Germinal center (tissue), 1 donor: ENCODE measurements at places on chromosomes 12 and 14.

GRCh38 chr14:101191101-101191720, 287.7 kb upstream of the RTL1 start:
- no peak for DNase-seq

DNA sequence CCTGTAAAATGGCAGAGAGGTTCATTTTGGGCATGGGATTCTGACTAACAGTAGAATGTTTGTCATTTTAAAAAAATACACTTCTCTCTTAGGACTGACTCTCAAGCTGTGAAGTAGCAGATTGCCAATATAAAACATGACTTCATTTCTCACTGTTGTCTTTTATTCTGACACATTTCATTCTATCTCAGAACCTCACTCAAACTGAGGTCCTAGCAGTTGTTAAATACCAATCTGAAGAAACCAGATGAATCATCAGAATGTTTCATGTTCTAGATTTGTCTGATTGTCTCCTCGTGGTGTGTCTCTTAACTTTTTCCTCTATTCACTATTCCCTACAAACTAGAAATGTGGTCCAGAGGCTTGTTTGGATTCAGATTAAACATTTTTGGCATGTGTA, 276.5 kb upstream of the NPAS3 start:
- DNase-seq, result no peak

DNA sequence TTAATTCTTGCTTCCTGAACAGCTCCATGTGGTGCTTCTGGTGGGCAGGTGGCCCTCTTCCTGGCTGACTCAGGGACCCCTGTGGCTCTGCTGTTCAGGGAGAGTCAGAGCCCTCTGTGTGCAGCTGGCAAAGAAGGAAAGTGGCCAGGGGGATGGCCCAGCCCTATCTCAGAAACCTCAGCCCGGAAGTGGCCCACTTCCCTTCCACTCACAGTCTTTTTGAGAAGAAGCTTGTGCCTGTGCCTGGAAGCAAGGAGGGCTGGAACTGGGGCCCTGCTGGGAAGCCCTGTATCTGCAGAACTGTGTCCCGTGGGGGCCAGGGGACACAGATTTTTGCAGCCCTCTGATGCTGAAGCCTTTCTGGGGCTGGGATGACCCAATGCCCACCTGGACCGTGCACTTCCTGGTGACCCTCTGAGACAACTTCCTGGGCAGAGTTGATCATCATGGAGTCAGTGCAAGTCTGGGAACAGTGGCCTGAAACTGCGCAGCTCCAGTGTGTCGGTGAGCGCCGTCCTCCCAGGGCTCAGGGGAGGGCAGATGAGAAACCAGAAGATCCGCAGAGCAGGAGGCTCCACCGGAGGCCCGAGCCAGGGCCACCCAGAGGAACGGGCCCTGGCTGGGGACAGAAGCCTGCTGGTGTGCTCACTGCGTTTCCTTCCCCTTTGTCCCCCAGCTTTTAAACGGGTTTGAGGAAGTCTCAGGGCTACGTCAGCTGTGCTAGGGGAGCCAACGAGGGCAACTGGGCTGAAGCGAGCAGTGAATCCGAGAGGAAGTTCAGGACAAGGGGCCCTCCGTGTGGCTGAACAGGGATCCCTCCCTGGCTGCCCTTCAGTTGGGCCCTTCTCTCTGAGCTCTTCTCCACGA, 217.4 kb upstream of the RTL1 start:
- DNase-seq, result peak; percentile 73

GRCh38 chr14:98501836-98502235, 770.2 kb downstream of the BCL11B start:
- no peak for DNase-seq

DNA sequence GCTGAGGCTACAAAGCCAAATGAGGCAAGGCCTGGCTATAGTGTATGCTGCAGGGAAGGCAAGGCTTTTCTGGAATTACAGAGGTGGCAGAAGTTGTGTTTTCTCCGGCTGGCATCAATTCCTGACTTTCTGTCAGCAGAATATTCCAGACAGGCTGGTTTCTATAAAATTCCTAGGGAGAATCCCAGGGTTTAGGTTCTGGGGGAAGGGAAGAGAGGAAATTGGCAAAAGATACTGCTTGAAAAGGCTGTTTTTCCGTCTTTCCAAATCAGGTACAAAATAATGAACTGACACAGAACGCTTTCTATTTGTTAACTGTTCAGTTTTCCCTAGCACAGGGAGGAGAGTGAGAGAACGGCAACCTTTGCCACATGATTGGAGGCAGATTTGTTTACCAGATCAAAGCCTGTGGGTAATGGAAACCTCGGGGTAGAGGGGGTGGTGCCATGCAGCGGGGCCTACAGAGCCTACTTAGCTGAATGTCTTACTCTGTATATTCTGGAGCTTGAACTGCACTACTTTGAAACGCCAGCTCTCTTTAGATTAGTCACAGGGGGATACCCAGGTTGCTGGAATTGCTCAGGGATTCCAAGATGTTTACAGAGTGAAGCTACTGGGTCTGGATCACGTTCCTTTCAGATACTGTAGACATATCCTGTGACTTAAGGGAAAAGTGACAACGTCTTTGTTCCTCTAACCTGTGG, 65.8 kb upstream of the DACT1 start:
- no peak for DNase-seq

DNA sequence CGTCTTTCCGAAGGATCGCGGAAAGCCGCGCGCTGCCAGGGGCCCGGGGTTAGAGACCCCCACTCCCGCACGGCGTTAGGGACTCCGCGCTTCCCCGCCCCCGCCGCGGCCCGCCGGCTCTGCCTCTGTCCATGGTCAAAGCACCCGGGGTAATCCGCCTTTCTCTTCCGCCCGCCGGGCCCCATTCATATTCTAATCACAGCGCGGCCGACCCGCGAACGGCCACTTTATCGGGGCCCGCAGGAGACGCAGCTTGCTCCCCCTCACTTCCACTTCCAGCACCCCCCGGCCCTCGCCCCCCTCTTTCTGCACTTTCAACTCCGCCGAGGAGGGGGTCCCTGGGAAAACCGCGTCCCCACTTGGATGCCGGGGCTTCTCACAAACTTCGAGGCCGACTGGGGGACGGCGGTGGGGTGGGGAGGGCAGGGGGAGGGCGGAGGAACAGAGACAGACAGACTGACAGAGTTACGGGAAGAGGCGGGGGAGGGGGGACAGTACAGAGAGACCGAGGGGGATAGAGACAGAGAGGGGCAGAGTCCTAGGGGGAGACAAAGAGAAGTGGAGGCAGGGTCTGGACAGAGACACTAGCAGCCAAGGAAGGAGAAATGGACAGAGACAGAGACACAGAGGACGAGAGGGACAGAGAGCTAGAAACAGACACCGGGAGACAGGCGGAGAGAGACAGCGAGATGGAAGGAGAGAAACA, 1.1 kb upstream of the RFX4 start:
- DNase-seq, result no peak

DNA sequence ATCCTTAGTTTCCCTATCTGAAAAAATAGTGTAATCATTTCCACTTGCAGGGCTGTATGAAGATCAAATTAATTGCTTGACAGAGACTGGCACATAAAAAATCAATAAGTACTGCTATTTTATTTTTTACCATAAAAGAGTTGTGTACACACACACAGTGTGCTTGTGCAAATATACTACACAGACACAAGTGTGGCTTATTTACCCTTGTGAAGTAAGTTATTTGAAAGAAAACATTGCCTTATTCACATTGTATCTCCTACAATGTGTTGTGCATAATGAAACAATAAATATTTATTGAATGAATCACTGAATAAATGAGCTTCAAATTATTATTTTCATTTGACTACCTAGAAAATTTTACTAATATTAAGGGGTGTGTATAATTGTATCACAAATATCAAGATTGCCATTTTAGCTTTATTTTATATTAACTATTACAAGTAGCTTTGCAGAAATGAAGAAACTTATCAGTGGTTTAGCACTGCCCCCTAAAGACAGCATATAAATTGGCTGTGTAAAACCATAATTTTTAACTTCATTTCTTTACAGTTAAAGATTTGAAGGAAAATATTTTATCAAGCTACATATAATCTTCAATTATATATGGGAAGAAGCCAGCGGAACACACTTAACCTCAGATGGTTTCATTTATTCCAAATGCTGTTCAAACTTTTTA, 11.3 kb downstream of the GARIN6 start:
- DNase-seq, result no peak

DNA sequence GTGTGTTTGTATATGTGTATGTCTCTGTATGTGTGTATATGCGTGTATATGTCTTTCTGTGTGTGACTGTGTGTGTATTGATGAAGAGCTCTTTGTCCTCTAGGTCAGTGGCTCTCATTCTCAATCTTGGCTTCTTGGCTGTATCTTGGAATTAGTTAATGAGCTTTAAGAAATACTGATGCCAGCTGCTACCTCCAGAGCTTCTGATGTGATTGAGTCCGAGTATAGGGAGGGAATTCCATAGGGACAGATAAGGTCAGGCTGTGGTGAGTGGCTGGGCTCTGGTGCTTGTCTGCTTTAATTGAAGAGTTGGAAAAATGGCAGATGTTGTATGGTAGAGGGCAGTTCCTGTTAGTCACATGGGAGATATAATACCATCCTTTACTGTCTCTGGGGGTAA, 140.1 kb downstream of the C12orf75 start:
- no peak for DNase-seq

DNA sequence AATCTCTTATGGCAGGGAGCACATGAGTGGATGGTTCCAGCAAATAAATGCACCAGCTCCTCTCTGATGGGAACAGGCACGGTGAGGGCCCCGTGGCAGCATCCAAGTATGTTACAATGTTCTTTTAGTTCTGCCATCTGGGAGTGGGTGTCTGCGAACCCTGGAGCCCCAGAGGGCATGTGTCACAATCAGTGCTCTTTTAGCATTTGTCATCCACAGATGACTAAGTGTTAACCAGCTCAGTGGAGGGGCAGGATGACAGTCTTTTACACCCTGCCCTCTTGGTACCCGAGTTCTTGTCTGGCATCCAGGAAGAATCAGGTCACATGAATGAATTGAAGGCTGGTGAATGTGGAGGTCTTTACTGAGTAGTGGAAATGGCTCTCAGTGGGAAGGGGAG, 560.4 kb upstream of the FLRT2 start:
- no peak for DNase-seq

DNA sequence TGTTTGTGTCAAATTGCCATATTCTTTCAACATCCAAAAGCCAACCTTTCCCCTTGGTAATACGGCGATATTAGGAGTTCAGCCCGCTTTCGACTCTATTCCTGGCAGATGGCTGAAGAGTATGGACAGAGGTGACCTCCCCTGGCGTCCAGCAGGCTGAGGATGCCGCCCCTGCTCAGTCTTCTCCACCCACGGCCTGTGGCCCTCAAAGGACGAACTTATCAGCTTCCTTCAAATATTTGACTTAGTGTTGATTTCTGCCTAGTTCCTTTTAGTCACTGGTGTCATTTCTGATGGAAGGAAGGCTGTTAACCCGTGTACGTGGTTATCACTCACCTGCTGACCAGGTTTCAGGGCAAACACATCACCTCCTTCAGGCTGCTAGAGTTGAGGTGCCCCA, 65.0 kb downstream of the TESC start:
- DNase-seq, result no peak

- DNase-seq, result no peak
Measured at GRCh38 chr14:79037593-79037992, 867.4 kb downstream of the NRXN3 start.

GRCh38 chr12:131950182-131950913, 606 bp downstream of the EP400 start:
- DNase-seq, result peak; percentile 47

GRCh38 chr12:69342421-69342820, 5.8 kb upstream of the LYZ start:
- no peak for DNase-seq

- DNase-seq, result no peak
Measured at GRCh38 chr14:99475179-99475578, 5.5 kb downstream of the SETD3 start.

DNA sequence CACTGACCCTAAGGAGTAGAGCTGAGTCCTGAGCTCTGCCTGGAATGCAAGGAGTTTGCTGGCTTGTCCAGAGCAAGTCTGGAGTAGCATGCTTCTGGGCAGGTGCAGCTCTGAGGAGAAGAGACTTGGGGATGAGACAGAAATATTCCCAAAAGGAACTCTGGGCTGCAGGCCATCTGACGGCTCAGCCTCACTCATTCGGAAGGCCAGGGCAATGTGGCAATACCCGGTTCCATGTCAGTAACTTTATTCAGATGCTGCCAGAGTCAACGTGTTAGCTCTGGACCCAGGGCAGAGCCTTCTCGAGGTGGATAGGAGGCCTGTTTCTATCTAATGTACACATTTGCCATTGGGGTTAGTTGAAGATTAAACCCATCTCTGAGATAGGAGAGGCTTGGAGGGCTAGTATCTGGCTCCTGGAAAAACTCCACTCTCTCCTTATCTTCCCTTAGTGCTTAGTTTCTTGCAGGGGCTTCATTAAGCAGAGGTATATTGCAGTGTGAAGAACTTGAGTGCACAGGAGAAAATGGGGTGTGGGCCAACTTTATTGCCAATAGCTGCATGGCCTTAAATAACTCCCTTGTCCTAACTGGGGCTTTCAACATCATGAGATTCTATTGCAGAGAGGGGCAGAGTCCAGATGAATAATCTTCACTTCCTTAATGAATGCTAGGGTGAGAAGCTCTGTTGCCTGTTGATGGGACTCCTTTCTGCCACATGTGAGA, 65.6 kb downstream of the NTF3 start:
- no peak for DNase-seq

DNA sequence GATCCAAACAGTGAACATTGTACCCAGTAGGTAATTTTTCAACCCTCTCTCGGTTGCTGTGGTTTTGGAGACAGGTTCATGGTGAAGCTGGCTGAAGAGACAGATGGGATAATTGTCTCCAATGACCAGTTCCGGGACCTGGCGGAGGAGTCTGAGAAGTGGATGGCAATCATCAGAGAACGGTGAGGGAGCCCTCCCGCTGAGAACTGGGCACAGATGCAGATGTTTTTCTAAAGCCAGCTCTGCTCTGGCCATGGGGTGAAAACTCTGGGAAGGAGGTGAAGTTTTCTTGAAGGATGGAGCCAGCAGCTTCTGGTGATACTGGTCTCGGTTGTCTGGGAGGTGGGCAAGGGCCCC, 6.2 kb downstream of the KHNYN start:
- DNase-seq, result no peak

- DNase-seq, result no peak
Measured at GRCh38 chr14:33812181-33812580, 138.7 kb downstream of the EGLN3 start.

DNA sequence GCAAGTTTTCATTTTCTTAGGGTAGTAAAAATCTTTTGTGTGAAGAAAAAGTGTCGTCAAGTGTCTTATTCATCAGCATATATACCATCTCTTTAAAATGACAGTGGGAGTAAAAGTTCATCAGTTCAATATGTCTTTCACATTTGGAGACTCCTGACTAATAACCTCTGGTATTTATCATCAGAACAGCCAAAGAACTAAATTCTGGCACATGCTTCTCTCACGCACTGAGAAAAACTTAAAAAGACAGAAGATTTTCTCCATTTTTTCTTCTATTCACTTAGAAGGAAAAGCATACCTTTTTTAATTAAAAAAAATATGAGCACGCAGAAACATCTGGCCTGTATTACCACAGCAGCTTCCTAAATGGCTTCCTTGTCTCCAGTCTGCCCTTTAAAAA, 265.7 kb downstream of the AKAP6 start:
- DNase-seq, result no peak
